ENCODE measurements at places on chromosomes 6 and 20.

- DNase-seq = no peak
These were observed 4.9 kb upstream of the TOX2 start for GRCh38 chr20:43909720-43910119.

- no peak for DNase-seq
These were observed 11.5 kb downstream of the ADGRG6 start for GRCh38 chr6:142313284-142313683.

DNA sequence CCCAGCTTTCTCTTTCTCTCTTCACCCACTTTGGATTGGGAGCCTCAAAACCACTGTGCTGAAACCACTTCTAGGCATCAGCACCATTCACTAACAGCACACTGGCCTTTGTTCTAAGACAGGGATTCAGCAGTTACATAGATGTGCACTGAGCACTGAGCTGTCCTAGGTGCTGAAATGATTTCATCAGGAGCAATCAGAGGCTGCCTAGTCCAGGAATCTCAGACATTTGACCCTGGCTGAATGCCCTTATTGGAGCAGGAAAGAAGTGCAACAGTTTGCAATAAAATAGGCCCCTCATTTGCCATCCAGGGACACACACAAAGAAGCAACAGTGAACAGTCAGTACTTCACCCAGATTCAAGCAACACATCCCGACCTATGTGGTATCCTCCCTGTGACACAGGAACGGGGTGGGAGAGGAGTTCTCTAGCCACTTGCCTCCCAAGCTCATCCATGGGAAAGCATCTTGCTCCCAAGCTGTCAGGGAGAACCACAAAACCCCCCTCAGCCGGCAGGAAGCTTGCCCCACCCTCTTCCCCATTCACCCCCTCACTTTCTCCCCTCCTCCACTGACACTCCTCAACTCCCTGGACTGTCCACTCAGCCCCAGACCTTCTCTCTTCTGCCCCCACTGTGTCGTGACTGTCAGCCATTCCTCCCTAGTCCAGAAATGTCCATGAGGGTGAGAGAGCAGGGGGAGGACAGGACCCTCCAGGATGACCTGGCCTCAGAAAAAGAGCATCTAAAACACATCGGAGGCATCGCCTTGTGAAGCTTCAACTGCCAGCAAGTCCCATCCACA is 304.4 kb downstream of the PREX1 start:
- no peak for DNase-seq

GRCh38 chr6:127824061-127824460 is 76.8 kb downstream of the THEMIS start:
- no peak for DNase-seq

- DNase-seq = no peak
These were observed 27.3 kb downstream of the GMPR start for GRCh38 chr6:16265351-16266341.

GRCh38 chr20:61789329-61789728 is 276.4 kb downstream of the TAF4 start:
- DNase-seq = no peak

DNA sequence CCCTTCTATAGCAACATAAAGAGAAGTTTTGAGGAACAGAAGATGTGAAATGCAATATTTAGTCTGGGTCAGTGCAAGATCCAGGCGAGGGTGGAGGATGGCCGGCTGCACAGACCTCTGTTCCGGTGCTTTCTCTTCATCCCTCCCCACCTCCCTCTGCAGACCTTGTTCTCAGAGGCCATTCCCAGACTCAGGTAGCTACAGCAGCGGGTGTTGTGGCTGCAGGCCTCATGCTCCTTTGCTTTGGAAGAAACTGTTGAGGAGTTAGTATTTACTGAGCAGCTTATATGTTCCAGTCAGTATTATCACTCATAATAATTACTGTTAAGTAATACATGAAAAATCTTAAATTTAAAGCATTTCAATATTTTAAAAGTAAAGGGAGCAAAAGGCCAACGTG is 1.7 kb downstream of the BTN3A3 start:
- no peak for DNase-seq

GRCh38 chr20:52683761-52684160 is 288.4 kb upstream of the TSHZ2 start:
- DNase-seq = no peak

DNA sequence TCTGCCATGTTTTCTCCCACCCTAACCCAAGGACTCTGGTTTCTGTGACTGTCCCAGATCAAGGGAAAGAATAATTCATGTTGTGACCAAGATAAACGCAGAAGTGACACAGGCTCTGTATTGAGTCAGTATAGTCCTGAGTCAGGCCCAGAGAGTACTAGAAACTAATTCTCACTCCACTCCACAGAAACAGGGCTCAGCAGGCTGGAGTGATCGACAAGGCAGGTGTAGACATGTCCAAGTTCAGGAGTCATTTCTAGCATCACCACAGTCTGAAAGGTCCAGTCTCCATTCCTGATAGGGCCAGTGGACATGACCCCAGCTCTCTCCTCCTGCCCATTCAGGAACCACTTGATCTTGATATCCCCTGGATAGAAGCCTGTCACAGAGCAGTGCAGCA is 2.7 kb downstream of the HLA-DOB start:
- DNase-seq = no peak

DNA sequence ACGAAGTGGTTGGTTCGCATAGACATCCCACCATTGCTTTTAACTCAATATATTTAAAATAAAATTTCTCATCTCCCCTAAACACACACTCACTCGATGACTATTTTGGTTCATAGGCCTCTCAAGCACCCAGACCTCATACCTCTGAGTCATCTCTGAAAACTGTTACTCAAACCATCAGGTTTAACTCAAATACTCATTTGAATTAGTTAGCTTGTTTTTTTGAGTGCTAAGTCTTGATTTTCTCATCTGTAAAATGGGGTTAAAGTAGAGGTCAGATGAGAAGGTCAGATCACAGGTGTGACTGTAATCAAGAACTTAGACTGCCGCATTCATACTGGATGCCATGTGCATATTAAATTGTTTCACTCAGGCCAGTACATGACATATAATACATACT is 243.9 kb upstream of the TENT5A start:
- DNase-seq = no peak

DNA sequence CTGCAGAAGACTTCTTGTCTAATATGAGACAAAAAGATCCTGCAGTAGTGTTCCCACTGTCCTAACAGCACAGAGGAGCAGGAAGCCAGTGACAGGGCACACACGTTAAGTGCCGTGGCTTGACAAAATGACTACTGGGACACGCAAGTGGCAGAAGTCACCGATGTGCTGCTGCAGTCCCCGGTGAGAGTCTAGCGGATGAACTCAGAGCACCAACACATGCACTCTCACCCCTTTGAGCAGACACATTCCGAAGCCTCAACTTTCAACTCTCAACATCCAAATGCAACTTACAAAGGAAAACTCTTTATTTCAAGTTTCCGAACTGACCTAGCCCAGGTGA is 898 bp downstream of the LAMA4 start:
- peak; percentile 54 for DNase-seq

All from activated CD8-positive, alpha-beta memory T cell treated with anti-CD3 and anti-CD28 coated beads, Interleukin-2, amount 50 U/mL, for 48 hours (primary cell).